Fibroblast of skin of right biceps (primary cell): ENCODE measurements at places on chromosomes 6 and 20.

- peak; percentile 17 for DNase-seq
Observed at GRCh38 chr20:60138256-60139220, 180.3 kb downstream of the CDH26 start.

GRCh38 chr6:22132656-22133055 lies 164.2 kb downstream of the PRL start:
- no peak for DNase-seq

DNA sequence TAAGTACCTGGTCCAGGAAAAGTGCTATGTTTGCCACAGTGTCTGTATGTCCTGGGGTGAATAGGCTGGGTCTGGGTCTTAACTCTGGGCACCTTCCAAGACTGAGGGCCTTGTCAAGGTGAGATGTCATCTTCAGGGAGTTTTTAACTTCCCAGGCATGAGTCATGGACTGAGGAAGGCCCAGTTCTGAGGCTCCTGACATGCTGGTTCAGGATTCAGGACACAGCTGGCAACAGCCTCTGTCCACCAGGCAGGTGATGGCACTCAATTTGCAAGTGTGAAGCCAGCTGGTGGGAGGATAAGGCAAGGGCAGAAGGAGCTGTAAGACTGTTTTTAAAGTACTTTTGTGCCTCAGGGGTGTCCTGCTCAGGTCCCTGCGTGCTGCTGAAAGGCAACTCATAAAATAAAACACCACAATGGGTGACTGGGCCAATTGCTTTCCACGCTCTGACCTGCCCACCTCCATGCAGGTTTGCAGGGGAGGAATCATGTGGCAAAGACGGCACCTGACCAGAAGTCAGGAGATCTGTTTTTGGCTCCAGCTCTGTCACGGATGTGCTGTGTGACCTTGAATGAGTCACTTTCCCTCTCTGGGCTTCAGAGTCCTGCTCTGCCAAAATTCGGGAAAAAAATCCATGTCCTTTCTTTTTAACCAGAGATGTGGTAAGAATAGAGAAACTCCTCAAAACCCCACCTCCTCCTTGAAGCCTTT lies 4.9 kb upstream of the PACSIN1 start:
- no peak for DNase-seq

DNA sequence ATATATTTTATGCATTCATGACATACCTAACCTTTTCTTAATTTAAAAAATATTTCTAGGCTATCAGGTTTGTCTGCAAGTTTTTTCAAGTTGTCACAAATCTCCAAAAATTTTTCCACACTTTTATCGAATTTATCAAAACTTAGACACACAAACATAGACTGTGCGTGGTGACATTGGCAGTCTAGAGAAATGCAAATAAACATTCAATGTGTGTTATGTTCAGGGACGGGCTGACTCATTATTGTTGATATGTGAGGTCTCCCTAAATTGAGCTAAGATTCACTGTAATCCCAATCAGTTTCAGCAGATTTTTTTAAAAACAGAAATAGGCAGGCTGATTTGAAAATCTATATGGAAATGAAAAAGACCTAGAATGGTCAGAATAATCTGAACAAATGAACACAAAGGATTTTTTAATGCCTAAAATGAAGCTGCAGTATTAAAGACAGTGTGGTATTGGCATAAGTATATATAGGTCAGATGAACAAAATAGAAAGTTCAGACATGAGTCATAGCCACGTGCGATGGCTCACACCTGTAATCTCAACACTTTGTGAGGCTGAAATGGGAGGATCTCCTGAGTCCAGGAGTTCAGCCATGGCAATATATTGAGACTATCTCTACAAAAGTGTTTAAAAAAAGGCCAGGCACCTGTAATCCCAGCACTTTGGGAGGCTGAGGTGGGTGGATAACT lies 19.2 kb downstream of the BLTP3A start:
- DNase-seq, result no peak

DNA sequence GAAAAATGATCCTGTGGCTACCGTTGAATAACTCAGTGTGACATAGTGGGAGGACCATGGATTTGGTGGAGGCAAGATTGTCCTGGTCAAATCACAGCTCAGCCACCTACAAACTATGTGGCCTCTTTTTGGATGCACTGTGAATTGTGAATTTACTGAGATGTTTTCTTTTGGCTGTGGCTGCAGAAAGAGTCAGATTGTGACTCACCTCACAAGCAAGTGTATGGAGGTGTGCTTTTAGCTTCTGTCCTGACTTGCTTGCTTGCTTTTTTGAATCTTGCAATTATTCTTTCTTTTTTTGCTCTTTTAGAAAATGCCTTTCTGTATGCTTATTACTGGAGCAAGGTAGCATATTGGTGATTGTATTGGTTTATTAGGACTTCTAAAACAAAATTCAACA lies 122.9 kb upstream of the FOXO3 start:
- peak; percentile 3 for DNase-seq

- no peak for DNase-seq
Observed at GRCh38 chr20:50820515-50821256, 25.8 kb downstream of the BCAS4 start.

DNA sequence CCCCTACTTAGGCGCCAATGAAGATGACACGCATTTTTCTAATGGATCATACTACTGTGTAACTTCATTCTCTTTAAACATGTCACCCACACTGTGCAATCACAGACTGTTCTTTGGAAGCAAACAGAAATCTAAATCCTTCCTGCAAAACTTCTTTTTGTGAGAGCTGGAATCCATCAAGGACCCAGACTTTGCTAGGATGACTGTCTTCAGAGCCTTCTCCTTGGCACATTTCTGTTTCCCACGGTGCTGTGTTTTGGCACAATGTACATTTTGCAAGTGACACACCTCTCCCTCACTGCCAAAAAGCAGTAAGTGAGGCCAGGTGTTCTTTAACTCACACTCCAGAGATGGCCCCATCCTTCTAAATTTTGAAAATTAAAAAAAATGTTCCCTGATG lies 21.7 kb upstream of the TAGAP start:
- no peak for DNase-seq
